ENCODE measurements at places on chromosomes 3 and 15.

GRCh38 chr15:66730168-66731021 is 28.4 kb downstream of the SMAD6 start:
- no peak for DNase-seq

- DNase-seq = no peak
These were observed 61.5 kb downstream of the P3H2 start for GRCh38 chr3:190059242-190059590.

DNA sequence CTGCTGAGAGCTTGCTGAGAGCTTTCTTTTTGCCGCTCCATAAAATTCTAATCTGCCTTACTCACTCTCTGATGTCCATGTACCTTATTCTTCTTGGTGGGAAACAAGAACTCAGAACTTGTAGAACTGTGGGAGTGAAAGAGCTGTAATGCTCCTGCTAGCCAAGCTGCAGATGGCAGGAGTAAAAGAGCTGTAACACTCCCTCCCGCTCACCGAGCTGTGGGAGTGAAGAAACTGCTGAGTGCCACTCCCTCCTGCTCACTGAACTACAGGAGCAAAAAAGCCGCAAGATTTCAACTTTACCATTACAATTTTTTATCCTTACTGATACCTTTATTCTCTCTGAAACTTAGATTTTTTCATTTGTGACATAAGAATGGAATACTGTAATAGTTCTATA is 199.1 kb downstream of the SI start:
- peak; percentile 24 for DNase-seq

GRCh38 chr3:178238179-178238578 is 298.1 kb upstream of the KCNMB2 start:
- no peak for DNase-seq

DNA sequence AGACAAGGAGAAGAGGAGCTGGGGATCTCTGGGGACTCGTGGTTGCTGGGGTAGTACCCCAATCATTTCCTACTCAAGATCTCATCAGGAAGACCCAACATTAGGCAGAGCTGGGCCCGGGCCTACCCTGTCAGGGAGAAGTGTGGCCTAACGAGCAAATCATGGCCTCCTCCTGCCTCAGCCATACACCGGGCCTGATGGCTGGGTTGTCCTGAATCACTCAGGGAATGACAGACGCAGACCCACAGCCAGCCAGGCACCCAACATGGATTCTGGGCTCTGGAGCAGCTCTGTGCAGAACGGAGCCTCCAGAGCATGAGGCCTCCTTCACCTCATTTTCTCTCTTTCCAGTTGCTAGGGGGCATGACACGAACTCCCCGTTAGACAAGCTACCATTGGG is 19.7 kb downstream of the ITGA11 start:
- DNase-seq = no peak

DNA sequence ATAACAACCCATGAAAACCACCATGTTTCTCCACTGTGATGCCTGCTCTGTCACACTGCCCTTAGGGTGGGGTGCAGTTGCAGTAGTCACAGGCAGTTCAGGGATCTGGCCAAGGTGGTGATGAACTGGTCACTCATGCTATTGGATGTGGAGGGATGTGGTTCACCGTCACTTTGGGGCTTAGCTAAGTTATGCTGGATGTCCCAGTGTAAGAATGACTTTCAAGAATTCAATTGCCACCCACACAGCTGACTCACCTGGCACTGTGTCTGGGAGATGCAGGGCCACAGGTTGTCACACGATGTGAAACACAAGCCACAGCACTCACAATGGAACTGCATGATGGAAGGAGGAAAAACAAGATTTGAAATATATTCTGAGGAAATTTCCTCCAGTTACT is 146.1 kb upstream of the CTNNB1 start:
- no peak for DNase-seq

GRCh38 chr3:31485196-31485595 is 47.5 kb upstream of the STT3B start:
- no peak for DNase-seq

GRCh38 chr3:174821477-174821876 is 37.7 kb upstream of the NAALADL2 start:
- DNase-seq = no peak

- no peak for DNase-seq
These were observed 13.4 kb upstream of the PDE8A start for GRCh38 chr15:84968301-84968700.

DNA sequence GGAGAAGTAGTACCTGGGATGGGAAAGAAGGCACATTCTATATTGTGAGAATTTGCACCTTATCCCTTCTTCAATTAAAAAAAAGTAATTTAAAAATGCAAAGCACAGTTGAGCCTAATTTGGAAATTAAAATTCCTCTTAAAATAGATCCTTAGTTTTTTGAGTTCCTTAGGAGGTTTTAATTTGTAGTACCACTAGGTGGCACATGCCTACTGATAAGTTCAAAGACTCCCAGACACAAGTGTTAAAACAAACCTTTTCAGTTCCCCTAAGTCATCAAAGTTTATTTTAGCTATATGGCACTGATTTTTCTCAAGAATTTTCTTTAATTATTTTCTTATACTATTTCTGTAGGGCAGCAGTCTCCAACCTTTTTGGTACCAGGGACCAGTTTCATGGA is 127.6 kb upstream of the AZI2 start:
- no peak for DNase-seq

- DNase-seq = no peak
These were observed 197.2 kb upstream of the RBMS3 start for GRCh38 chr3:29083676-29084075.

Measured in nephron progenitor cell (in vitro differentiated cells).